ENCODE measurements at places on chromosomes 7 and 10.
A peak's percentile ranks its signal among the peaks of the same experiment; 100 is the strongest.

GRCh38 chr7:149495785-149496641 lies 1.6 kb downstream of the ZNF746 start:
- no peak for DNase-seq

DNA sequence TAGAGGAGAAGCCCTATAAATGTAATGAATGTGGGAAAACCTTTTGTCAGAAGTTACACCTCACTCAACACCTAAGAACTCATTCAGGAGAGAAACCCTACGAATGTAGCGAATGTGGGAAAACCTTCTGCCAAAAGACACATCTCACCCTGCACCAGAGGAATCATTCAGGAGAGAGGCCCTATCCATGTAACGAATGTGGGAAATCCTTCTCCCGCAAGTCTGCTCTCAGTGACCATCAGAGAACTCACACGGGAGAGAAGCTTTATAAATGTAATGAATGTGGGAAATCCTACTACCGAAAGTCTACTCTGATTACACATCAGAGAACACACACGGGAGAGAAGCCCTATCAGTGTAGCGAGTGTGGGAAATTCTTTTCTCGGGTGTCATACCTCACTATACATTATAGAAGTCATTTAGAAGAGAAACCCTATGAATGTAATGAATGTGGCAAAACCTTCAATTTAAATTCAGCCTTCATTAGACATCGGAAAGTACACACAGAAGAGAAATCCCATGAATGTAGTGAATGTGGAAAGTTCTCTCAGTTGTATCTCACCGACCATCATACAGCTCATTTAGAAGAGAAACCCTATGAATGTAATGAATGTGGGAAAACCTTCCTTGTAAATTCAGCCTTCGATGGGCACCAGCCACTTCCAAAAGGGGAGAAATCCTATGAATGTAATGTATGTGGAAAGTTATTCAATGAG lies 18.9 kb downstream of the RBAK start:
- DNase-seq: no peak

GRCh38 chr10:50467209-50467608 lies 156.5 kb downstream of the SGMS1 start:
- DNase-seq: no peak

DNA sequence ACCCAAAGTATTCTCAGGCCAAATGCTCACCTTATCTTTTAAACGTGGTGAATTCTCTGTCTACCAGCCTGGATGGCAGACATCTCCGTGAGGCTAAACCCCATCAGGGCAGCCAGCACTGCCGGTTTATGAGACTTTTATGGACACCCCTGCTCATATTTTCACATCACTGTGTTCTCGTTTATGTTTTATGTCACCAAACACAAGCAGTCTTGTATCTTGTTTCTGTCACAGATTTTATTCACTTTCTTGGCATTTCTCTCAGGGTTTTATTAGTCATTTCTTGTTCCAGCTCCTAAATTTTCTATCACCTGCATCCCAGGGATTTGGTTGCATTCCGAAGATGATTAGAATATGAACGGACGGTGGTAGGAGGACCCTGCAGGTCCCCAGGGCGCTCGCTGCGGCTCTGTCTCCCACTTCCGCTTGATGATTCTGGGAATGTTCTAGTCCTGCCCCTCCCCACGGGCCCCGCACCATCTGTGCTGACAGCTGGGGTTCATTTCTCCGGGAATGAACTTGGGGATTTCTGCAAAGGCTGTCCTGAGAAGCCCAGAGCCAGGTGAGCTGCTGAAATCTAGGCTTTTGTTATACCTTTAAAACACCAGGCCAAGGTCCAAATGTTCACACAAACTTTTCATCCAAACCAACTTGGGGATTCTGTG lies 217.6 kb downstream of the GFRA1 start:
- no peak for DNase-seq

DNA sequence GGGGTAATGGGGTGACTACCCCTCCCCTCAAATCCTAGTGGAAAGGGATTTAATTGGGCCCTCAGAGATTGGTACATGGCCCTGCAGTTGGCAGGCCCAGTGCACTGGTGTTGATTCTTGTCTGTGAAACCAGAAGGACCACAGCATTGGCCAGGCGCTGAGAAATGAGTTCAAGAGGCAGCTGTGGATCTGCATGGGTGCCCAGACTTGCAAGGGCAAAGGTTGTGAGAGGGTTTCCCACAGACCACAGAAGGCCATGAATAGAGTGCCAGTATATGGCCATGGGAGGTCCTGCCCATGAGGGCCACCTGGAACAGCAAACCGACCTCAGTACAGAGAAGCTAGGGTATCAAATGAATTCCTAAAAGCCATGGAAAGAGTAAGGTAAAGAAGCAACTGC lies 32.9 kb downstream of the TMEM168 start:
- no peak for DNase-seq

DNA sequence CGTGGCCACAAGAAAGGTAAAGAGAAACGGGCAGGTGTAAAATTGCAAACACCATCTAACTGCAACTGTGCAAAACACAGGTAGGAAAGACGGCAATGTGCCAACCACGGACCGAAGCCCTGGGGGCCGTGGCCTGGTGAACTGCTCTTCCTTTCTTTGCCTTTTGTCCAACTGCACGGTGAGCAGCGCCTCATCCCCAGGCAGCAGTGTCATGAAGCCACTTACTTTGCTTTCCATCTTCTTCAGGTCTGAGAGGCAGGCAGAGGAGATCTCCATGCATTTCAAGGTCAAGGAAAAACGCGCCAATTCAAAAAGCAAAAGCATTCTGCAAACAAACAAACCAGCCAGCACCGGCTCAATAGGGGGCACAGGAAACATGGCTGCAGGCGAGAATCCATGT lies 12.9 kb downstream of the CFAP46 start:
- DNase-seq: no peak

GRCh38 chr10:80462299-80462980 lies 8.3 kb downstream of the TSPAN14 start:
- DNase-seq: no peak

DNA sequence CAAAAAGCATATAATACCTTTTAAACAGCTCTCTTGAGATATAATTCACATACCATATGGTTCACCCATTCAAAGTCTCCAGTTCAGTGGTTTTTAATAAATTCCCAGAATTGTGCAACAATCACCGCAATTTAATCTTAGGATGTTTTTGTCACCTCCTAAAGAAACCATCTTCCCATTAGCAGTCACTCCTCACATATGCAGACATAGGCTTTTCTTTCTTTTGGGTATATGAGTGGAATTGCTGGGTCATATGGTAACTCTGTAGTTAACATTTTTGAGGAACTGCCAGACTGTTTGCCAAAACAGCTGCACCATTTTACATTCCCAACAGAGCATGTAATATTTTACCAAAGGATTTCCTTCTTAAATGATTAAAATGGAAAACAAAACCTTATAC lies 57.0 kb downstream of the CC2D2B start:
- no peak for DNase-seq

- DNase-seq: no peak
Observed at GRCh38 chr7:16546921-16547505, 20.4 kb downstream of the LRRC72 start.

GRCh38 chr7:63112764-63113712 lies 885.6 kb upstream of the ZNF722 start:
- DNase-seq: no peak

DNA sequence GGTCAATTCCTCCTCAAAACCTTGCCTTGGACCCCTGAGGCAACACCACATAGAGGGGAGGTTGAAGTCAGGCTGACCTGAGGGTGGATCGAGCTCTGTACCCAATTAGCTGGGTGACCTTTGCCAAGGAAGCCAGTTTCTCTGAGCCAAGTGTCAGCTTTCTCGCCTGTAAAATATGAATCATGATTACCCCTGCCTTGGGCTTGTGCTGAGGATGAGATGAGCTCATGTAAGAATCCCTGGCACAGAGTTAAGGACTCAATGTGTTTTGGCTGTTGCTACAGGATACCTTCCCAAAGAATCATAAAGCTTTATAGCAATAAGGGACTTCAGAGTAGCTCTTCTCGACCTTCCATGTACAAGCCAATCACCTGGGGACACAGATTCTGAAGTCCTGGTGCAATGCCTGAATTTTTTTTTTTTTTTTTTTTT lies 43.5 kb upstream of the CACUL1 start:
- DNase-seq: no peak

- no peak for DNase-seq
Observed at GRCh38 chr7:101614098-101614938, 14.8 kb downstream of the MYL10 start.

DNA sequence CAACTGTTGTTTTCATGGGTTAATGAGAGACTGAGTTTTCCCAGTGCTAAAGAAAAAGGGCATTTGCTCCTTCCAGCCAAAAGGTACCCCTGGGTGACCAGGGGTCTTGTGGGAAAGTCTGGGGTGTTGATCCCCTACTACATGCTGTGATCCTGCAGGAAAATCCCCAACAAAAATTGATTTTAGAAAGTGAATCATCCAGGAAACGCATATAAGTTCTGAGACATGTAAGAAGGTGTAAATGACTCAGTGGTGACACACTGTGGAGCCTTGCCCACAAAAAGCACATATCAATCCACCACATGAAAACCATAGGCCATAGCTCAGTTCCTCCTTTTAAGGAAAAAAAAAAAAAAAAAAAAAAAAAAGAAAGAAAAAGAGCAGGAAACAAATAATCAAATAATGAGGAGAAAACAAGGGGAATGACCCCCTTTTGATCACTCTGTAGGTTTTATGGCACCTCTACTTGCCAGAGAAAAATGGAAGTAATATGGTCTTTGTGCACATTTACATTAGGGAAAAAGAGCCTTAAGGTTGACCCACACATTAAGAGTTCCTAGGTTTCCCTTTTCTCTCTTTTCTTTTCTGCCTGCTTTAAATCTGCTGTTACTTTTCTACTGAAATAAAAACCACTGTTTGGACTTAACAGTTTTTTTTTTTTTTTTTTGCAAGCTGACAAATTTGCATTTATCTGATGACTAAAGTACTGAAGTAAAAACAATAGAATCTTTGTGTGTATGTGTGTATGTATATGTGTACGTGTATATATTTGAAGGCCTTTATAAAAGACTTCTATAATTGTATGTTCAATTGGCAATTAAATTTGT lies 386.0 kb downstream of the KIF20B start:
- DNase-seq: no peak

- DNase-seq: no peak
Observed at GRCh38 chr10:124409696-124410095, 9.0 kb downstream of the OAT start.

GRCh38 chr7:27972276-27972675 lies 208.3 kb downstream of the JAZF1 start:
- peak; percentile 48 for DNase-seq

GRCh38 chr7:137572056-137572784 lies 228.7 kb upstream of the PTN start:
- DNase-seq: no peak

DNA sequence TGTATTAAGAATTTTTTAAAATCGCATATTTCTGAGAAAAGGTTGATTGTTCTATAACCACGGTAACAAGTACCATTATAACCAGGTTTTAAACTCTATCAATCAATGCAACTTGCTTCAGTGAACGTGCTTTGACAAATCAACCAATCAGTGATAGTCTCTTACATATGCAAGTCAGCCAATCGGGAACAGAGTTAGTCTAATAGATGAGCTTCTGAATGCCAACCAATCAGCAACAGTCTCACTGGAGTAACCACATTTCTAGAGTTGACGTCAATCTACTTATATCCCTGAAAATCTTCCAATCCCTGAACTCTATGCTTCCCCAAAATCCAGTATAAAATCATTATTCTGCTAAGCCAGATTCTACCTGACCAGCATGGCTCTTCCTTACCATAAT lies 44.7 kb upstream of the TRUB1 start:
- no peak for DNase-seq

- DNase-seq: no peak
Observed at GRCh38 chr10:18684416-18684815, 25.2 kb downstream of the ARL5B start.

DNA sequence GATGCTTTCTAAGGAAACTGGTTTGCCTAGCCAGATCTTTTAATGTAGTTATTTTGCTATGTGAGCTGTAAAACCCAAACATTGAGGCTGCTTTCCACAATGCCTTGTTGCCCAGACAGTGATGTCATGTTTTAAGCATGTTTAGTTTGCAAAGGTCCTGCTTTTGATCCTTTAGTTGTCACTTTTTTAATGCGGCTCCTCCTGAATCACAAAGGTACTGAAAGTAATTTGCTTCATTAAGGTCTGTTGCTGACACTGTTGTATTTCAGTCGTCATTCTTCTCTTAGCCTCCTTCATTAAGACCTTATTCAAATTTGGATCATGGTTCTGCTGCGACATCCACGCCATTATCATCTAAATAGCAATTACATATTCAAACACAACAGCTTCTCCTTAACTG lies 10.6 kb downstream of the RPA3 start:
- no peak for DNase-seq

GRCh38 chr10:67036808-67037207 lies 111.0 kb downstream of the LRRTM3 start:
- no peak for DNase-seq

GRCh38 chr7:92133133-92133736 lies 1.0 kb downstream of the CYP51A1 start:
- DNase-seq: no peak

DNA sequence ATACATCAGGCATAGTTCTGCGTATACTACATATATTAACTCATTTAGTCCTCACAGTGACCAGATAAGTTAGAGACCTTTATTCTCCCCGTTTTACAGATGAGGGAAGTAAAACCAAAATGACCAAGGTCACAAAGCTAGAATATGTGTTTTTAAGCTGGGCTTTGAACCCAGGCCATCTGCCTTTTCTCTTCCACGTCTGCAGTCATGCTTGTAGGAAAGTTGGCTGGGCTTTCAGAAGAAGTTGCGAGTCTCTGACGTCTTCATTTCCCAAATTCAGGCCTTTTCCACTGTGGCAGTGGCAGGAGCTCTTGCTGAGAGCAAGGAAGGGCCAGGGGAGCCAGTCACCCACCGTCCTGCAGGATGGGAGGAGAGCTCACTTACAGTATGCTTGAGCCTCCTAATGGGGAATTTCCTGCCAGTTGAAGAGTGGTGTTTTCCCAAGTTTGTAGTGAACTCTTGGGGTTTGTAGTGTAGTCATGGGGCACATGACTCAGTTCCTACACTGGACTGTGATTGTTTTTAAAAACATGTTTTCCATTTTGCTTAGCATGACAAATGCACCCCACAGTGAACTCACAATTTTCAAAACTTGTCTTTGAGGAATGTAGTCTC lies 34.2 kb downstream of the CYP17A1 start:
- no peak for DNase-seq

DNA sequence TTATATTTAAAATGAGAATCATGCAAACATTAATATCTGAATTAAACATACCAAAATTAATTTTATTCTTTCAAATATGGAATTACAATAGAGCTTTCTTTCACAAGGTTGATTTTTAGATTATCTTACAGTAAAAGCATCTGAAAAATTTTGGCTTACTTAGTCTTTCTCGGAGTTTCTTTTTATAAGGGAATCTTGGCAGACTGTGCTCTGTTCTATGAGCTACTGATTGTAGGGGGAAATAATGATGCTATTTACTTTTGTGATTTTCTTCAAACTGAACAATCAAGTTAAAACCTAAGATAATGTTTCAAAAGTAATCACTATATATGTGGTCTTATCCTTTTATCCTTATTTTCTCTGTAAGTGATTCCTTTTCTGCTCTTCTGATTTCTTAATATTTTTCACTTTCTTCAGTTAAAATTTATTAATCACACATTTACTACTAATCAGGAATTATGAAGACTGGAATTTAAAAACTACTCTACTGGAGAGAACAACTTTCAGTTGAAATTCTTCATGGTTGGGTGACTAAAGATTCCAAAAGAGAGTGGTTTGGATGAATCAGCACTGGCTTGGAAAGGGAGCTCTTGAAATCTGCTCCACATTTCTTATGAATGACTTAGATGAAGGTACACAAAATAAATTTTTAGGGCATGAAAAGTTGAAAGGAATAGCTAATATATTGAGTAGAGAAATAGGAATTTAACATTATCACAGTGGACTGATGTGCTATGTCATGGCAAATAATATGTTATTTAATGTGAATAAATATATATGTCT lies 103.9 kb downstream of the PPP1R9A start:
- DNase-seq: no peak

Data from CD4-positive, alpha-beta T cell treated with Interleukin-17A for 1 hour (primary cell).